HT1080 (cell line): ENCODE measurements at places on chromosomes 1 and 21.
A peak's percentile ranks its signal among the peaks of the same experiment; 100 is the strongest.

DNA sequence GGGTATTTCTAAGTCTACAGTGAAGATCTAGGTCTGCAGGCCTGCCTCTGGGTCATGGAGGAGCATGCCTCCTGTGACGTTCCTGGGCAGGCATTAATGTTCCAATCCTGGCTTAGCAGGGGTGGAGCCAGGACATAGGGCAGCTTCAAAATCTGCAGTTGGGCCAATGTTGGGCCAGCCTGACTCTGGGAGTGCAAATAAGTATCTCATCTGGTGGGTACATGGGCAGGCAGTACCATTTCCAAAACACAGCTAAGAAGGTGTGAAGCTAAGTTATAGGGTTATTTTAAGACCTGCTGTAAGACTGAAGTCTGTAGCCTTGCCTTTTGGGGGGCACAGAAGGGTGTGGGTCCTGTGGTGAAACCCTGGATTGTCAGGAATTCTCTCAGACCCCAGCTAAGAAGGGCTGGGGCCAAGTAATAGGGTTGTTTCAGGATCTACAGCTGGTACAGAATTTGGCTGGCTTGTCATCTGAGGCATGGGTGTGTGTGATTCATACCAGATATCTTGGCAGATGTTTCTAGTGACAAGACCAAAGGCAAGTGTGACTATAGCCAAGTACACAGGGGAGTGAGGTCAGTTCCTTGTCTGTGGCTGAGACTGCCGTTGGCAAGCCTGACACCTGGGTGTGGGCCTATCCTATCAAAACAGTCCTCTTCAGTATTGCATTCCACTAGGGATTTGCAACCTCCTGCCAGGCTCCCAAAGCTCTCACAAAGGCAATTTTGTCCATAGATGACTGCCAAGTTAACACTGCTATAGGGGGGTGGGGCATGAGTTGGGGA lies 468.7 kb upstream of the B3GALT2 start:
- peak; percentile 74 for DNase-seq

GRCh38 chr1:145716641-145717345 lies 2.5 kb upstream of the CD160 start:
- no peak for DNase-seq

- DNase-seq: no peak
Measured at GRCh38 chr1:6180707-6181311, 688 bp upstream of the CHD5 start.

- DNase-seq: no peak
Measured at GRCh38 chr1:167168424-167168823, 52.3 kb upstream of the POU2F1 start.

DNA sequence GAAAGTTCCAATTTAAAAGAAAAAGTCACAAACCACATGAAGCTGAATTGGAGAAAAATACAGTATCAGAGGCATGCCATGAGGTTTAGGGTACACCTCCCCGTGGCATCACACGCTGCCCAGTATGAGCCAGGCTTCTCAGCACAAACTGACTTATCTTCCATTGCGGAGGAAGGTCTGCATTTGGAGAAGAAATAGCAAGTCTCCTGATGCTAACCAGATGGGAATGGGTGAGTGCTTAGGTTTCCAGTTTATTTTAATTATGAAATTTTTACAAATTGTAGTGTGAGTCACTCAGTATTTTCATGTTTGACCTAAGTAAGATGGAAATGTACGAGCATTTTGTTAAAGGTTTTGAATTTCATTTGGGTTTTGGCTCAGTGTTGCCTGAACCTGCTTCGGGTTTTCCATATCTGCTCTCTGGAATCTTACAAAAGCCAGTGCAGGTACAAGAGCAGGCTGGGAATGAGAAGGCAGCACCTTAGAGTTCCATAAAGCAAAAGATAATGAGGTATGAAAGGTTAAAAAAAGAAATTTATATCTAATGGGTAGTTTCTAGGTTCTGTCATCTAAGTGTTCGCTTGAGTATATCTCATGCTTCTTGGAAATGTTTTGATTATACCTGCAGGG lies 213.9 kb downstream of the PATJ start:
- no peak for DNase-seq

GRCh38 chr21:45549626-45550463 lies 7.6 kb upstream of the SLC19A1 start:
- DNase-seq: no peak
